Posterior vena cava (tissue), 2 donors: ENCODE measurements at places on chromosomes 7 and 10.

GRCh38 chr10:94428766-94429707 is 26.7 kb downstream of the TBC1D12 start:
- DNase-seq = no peak

DNA sequence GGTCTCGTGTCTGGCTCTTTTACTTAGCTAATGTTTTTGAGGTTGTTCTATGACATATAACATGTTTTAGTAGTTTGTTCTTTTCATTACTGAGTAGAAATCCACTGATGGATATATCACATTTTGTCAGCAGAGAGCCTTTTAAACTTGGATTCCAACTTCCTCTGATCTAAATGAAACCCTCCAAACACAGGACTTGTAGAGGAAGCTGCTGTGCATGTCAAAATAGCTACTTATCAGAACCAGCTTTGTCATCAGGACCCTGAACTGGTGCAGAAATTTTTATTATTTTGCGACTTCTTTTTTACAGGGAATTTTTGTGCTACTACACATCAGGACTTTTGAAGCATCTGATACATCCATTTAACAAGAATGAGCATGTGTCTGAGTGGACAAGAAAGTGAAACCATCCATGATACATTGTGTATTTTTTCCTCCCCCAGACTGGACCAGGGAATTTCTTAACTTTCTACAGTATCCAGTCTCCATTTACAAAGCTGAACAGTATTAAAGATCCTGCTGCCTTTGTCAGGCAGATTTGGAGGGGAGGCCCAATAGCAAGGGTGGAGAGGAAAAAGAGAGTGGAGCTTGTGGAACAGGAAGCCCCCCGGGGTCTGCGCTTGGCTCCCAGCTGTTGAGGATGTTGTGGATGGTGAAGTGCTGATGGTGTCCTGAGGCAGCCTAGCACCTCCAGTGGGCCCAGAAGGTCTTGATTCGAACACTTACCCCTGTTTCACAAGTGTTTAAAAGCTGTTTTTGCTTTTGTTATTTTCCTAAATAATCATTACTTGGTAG is 29.3 kb upstream of the MTPAP start:
- DNase-seq = peak; percentile 49

- DNase-seq = no peak
Measured at GRCh38 chr7:22594020-22594419, 94.0 kb upstream of the STEAP1B start.

- DNase-seq = no peak
Measured at GRCh38 chr7:96728139-96728538, 18.5 kb upstream of the SEM1 start.

DNA sequence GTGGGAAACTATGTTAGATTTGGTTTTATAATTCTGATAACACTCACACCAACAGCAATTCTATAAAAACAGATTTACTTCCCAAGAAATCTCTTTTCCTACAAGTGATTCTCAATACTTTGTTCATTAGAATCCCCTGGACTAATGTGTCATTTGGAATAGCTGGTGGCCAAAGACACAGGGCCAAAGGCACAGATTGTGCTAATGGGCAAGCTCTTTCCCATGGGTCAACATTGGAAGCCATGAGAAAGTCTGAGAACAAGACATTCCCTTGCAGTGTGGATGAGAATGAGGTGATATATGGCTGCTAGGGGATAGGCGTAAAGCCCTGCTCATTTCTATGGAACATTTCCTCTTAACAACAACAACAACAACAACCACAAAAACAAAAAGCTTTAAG is 153.8 kb downstream of the AMPH start:
- no peak for DNase-seq

GRCh38 chr10:105714728-105715127 is 1073.6 kb downstream of the SORCS3 start:
- DNase-seq = no peak

GRCh38 chr10:114703377-114704107 is 45.5 kb upstream of the ABLIM1 start:
- no peak for DNase-seq

DNA sequence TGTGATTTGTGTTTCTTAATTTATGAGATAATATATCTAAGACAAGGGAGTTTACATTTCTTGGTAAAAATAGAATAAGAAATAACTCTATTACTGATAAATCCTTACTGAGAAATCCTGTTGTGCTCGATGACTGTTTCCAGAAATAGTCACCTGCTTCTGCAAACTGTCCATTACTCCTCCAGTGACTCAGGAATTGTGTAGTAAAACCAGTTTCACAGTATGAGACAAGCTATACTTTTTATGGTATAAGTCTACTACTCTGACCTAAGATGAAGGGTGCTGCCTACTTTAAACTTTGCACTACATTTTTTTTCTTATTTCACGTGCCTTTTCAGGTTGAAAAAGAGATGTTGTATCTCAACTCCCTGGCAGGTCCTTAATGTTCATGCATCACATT is 6.8 kb upstream of the ANKRD22 start:
- no peak for DNase-seq

- DNase-seq = no peak
Measured at GRCh38 chr7:41630741-41631140, 72.1 kb downstream of the INHBA start.

GRCh38 chr10:127699311-127699710 is 37.7 kb upstream of the FOXI2 start:
- DNase-seq = no peak

GRCh38 chr10:11386044-11386443 is 225.4 kb downstream of the USP6NL start:
- peak; percentile 16 for DNase-seq

DNA sequence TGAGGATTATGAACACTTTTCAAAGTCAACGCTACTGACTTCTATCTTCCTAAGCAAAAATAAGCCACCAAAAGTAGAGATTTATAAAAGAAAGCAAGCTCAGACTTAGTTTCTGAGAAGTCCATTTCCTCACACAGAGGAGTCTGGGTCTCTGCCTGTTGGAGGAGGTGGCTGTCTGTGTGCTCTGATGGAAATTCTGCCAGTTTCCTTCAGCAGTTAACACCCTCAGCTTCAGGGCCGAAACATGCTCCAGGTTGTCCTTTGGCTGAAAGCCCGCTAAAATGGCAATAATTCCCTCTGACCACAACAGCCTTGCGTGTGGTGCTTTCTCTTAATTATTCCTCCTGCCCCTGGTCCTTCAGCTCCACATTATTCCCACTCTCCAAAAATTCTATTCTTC is 127.8 kb upstream of the LAMB4 start:
- DNase-seq = no peak

- DNase-seq = no peak
Measured at GRCh38 chr7:74579800-74580685, 77.5 kb upstream of the GTF2I start.

- DNase-seq = no peak
Measured at GRCh38 chr7:116329686-116330503, 119.6 kb downstream of the TES start.

DNA sequence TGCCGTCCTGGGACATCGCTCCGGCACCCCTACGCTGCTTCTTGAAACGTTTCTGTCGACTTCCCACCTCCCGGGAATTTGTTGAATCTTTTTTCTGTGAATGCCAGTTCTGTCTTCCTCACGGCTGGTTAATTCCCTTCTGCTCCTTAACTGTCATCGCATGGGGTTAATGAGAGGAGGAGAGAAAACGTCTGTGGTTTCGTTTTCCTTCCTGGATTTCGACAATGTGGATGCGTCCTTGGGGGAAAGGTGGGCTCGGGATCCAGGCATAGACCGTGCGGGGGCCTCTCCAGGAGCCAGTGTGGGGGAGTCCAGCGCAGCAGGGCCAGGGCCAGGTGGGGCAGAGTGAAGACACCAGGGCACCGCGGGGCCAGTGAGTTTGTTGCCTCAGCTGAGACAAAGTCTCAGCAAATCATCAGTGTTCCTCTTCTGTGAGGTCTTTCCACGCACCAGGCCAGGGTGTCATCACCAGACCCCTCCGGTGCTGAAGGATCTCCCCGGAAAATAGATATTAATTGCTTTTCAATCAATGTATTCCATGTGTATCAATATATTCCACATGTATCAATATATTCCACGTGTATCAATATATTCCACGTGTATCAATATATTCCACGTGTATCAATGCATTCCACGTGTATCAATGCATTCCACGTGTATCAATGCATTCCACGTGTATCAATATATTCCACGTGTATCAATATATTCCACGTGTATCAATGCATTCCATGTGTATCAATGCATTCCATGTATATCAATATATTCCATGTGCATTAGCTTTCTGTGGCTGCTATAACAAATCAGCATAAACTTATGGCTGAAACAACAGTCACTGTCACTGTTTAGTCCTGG is 33.7 kb upstream of the CFAP46 start:
- DNase-seq = peak; percentile 70

DNA sequence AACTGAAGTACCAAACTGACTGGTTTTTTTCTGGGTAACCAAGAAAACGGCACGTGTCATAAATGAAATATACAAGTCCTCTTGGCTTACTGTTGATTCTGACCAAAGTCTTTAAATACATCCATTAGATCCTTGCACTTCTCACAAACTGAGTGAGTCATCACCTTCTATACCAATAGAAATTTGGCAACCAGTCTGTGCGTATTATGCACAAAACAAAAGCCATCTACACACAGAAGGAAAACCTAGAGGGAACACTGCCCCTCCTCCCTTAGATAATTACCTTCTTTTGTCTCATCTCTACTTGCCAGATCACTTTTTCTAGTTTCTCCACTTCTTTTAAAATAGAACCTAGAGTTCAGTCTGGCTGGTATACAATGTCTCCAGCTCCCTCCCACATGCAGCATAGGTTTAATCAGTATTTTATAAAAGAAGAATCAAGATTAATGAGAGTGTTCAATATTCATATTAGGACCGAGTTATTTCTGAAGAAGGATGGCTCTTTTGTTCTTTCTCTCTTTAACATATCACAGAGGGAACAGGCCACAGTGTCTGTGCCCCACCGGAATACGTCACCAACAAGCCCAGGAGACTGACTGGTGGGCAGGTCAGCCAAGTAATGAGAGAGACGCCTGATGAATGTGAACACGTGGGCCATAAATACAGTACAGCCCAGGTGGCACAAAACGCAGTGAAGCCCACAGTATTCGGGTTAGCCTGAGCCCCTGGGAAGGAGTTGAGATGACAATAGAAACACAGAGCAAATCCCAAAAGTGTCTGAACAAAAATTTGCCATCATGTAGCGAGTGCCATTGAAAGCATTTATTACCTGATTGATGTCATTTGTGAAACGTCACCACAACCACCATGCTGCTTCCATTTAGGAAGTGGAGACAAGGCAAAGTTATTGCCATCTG is 91.3 kb downstream of the KIAA1549 start:
- DNase-seq = no peak

DNA sequence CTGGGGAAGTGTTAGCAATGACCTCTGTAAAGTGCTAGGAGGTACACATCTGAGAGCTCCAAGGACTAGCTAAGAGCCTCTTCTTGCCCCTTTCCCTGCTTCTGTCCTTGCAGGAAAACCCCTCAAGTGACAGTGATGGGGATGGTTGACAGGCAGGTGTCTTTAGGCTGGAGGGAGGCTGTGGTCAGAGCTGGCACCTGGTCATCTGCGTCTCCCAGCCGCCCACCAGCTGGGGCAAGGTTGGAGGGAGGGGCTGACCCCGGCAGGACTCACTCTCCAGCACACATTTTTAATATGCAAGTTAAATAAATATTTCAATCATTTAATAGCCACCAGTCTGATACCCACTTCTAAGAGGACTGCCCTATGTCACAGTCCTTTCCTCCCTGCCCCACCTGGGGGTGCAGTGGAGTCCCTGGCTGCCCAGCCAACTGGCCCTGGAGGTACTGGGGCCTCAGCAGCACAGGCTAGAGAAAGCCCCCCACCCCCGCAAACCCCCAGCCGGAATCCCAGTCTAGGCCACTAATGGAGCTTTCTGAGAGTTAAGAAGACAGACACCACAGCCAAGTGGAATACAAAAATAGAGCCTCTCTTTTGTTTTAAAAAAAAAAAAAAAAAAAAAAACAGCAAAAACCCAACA is 6.3 kb downstream of the FGF8 start:
- DNase-seq = peak; percentile 30

DNA sequence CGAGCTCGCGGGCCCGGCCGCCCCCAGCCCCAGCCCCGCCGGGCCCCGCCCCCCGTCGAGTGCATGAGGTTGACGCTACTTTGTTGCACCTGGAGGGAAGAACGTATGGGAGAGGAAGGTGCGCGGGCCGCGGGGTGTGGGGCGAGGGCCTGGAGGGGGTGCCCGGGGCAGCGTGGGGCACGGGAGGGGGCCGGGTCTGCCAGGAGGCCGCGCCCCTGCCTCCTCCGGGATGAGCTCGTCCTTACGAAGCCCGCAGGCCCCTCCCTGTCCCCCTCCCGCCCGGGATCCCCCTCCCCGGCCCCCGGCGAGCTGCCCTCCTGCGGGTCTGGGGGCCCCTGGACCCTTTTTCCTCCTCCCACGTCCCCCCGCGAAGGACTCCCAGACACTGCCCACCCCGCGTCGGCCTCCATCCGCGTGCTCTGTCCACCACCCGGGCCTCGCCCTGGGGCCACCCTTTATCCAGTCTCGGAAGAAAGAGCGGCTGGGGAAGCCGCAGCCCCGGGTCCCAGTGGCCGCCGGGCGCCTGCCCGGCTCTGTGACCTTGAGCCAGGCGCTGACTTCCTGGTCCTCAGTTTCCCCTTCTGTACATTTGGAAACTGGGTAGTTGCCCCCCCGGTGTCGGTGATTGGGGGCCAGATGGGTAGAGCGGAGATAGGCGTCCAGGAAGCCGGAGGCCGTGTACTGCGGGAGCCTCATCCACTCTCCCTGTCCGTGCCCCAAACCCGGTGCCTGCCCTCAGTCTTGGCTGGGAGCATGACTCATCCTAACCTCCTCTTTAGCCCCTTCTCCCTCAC is 521 bp downstream of the LIMK1 start:
- peak; percentile 84 for DNase-seq

- DNase-seq = no peak
Measured at GRCh38 chr7:84783141-84783778, 403.6 kb downstream of the SEMA3D start.

GRCh38 chr10:118596426-118597124 is 1.1 kb upstream of the PRLHR start:
- no peak for DNase-seq

- no peak for DNase-seq
Measured at GRCh38 chr7:18393465-18394118, 102.0 kb upstream of the HDAC9 start.

GRCh38 chr7:108351729-108352131 is 104.5 kb downstream of the NRCAM start:
- DNase-seq = no peak

DNA sequence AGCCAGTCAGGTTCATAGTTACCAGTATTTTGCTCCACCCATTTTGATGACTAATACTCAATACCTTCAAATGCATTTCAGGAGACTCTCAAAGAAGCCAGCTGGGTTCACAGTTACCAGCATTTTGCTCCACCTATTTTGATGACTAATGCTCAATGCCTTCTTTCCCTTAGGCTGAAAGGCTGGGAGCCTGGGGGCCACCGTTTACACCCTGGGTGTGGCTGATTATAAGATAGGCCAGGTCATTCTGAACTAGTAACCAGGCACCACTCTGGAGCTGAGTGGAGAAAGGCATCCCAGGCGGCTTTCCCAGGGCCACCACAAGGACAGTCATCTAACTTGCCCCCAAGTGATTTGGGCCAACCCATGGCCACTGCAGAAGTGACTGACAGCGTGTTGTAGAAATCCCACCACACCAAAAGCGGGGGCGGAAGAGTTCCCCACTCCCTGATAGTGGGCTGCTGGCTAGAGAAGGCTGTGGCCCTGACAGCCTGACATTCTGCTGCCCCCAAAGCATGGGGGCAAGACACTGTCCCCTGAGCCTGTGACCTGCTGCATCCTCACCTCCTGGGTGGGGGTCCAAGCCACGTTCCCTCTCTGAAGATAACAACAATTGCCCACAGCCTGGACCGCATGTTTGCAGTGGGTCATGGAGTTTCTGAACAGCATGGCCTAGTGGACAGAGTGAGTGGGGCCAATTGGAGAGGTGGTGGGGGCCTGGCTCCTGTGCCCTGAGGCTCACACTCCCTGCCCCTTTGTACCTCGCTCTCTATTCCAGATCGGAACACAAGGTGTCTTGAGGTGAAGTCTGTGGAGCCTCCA is 23.0 kb upstream of the ZNF488 start:
- no peak for DNase-seq
